ENCODE measurements at places on chromosomes 16 and 17.

- no peak for DNase-seq
Measured at GRCh38 chr16:30096862-30097563, 1.0 kb upstream of the YPEL3 start.

- peak; percentile 89 for DNase-seq
Measured at GRCh38 chr17:4966844-4967538, 626 bp downstream of the SPAG7 start.

DNA sequence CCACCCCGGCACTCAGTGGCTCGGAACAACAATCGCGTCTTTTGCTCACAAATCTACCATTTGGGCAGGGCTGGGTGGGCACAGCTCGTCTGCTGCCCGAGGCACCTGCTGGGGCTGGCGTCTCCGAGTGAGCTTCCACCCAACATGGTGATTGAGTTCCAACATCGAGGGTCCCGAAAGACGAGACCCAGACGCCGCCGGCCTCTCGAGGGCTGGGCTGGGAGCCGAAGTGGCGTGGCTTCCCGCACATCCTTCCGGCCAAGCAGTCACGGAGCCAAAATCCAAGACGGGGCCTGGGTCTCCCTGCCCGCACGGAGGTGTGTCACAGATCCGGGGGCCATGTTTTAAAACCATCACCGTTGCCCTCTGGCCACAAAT is 7.5 kb upstream of the ZFPM1 start:
- DNase-seq = no peak

GRCh38 chr16:22652463-22652845 is 141.8 kb downstream of the NPIPB5 start:
- DNase-seq = no peak

DNA sequence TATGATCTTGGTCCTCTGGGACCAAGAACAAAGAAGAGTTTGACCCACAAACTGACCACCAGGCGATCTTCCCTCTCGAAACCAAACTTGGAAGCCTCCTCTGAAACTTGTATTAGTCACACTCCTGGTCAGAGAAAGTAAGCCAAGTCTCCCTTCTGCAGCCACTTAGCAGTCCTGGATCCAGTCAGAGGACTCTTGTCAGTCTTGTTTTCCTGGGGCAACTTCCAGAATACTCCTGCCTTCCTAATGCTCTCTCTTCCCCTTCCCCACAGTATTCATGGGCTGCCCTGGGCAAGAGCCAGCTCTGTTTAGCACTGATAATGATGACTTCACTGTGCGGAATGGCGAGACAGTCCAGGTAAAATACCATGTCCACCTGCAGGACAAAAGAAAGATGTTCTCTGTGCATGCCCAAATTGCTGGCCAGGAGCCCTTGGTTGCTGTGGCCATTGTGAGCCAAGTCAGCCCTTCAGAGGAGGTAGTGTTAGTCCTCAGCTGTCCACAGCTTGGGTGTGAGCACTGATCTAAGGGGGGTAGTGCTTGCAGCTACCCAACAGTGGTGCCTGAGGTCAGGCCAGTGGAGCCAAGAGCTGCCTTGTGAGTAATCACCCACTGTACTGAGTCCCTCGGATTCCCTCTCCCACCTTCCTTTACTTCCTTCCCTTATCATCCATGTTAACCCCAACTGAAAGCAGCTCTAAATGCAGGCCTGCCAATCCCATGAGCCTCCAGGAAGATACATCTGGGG is 31.2 kb downstream of the CDH3 start:
- no peak for DNase-seq

GRCh38 chr17:80468781-80469493 is 7.5 kb downstream of the NPTX1 start:
- no peak for DNase-seq

DNA sequence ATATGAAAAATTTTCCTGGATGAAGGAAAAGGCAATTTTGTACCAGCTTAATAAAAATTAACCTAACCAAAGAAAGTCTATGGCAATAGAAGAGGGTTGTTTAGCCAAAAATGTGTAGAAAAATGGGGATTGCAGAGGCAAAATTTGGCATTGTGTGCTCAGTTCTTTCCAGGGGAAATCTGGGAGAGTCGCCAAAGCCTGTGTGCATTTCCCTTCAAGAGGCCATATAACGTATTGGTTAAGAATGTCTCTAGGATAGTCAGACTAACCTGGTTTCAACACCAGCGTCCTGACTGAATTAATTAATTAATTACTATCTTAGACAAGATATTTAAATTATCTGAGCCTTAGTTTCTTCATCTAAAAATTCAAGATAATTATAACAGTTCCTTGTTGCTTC is 44.8 kb upstream of the HLF start:
- DNase-seq = no peak

All from activated CD4-positive, alpha-beta T cell treated with anti-CD3 and anti-CD28 coated beads for 4 hours (primary cell).